Kidney capillary endothelial cell (primary cell): ENCODE measurements at places on chromosomes 1 and 21.

GRCh38 chr1:87885278-87886025 is 556.8 kb downstream of the LMO4 start:
- no peak for DNase-seq

GRCh38 chr1:151436985-151437384 is 22.3 kb downstream of the POGZ start:
- DNase-seq: no peak

- DNase-seq: no peak
These were observed 41.3 kb downstream of the RAB3B start for GRCh38 chr1:51949014-51949702.

GRCh38 chr1:209328196-209328595 is 255.3 kb upstream of the CAMK1G start:
- DNase-seq: no peak

- peak; percentile 40 for DNase-seq
These were observed 66.2 kb upstream of the IRF2BP2 start for GRCh38 chr1:234676103-234676594.

GRCh38 chr1:110696818-110697217 is 22.1 kb upstream of the KCNA3 start:
- no peak for DNase-seq

GRCh38 chr1:181508486-181509165 is 25.3 kb downstream of the CACNA1E start:
- DNase-seq: no peak

GRCh38 chr1:44810101-44810761 is 1.9 kb downstream of the BTBD19 start:
- no peak for DNase-seq

- no peak for DNase-seq
These were observed 197.7 kb upstream of the DUSP10 start for GRCh38 chr1:221939607-221940006.

DNA sequence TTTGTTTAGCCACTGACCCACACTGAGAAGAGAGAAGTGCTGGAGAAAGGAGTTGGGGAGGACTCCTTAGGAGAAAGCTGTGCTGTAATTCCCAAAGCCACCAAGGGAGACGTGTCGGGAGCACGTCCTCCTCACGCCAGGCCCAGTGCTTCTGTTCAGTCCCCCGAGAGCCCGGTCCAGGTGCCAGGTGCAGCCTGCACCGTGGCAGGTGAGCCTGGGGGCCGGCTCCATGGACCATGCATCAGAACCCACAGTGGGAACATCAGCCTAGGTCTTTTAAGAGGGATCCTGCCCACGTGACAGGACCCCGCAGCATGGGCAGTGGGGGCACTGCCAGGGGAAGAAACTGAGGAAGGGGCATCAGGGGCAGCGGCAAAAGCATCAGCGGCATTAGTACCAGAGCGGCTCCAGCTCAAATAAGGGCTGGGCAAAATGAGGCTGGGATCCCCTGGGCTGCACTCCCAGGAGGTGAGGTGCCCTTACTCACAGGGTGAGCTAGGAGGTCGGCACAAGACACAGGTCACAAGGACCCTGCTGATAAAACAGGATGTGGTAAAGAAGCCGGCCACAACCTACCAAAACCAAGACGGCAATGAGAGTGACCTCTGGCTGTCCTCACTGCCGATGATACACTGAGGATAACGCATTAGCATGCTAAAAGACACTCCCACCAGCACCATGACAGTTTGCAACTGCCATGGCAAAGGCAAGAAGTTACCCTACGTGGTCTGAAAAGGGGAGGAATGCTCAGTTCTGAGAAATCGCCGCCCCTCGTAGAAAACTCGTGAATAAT is 24.6 kb upstream of the PRDM15 start:
- DNase-seq: no peak

DNA sequence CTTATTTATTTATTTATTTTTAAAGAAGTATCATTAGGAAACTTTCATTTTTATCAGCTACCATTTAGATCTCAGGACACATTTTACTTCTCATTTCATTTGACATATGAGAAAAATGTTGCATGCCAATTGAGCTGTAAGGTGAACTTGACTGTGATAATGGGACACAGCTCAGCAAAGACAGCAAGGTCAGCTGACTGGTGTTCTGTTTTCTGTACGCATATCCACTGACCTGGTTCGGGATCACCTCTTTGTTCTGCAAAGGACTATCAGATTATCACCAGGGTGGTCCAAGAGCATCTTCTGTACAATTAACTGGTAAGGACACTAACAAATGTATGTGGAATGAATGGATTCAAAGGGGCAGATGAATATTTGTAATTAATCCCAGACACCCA is 51.9 kb downstream of the TEX35 start:
- no peak for DNase-seq

DNA sequence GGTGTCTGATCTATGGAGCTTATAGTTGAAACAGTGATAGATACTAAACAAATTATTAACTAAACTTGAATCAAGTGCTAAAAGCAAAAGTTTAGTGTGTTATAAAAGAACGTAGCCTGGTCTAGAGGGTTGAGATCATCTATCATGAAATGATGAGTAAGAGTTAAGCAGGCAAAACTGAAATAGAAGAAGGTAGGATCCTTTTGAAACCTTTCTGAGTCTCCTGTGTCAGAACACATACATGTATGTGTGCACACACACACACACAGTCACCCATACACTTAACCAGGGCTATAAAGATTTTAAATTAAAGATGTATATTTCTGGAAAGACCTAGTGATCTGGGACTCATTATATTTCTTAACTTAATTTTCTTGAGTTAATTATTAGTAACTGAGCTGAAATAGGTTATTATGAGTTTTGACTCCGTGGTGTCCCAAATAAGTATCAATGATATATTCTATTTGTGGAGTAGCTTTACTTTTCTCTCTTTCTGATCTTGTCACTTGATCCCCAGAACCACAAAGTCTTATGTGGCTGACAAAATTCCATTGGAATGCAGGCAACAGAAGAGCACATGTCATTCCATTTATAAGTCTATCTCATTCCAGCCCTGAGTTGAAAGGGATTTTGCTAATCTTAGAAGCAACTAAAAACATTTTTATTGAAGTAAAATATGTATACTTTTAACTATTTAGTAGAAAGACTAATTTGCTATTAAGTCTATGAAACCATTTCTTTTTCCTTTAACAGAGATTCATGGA is 70.7 kb downstream of the PRRX1 start:
- DNase-seq: no peak

DNA sequence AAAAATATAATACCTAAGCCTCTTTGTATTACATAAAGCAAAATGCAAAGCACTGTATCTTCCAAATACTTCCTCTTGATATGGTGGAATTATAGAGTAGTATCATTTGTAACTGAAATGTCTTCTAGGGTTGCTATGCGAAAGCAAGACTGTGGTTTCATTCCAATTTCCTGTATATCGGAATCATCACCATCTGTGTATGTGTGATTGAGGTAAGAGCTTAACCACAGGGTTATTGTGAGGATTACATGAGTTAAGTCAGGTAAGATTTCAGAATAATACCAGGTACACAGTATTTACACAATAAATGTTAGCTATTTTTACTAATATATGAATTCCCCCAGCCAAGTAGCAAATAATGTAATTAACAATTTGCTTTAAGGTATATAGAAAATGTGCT is 24.7 kb downstream of the CD53 start:
- DNase-seq: no peak

DNA sequence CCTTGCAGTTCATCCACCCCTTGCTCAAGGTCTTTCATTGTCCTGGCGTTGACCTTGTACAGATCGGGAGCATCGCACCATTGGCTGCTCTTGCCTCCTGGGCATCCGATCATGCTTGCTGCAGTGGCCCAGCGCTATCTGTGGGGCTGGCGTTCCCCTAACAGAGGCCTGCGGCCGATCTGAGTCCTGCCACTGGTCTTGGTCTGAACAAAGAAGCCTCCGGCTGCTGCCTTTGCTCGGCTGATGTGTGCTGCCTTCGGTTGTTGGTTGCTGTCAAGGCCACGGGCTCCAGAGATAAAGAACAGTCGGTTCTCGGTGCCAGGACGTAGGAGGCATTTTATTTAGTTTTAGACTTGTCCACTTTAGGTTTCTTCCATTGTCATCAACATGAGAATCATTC is 39.0 kb downstream of the PCNT start:
- DNase-seq: no peak

DNA sequence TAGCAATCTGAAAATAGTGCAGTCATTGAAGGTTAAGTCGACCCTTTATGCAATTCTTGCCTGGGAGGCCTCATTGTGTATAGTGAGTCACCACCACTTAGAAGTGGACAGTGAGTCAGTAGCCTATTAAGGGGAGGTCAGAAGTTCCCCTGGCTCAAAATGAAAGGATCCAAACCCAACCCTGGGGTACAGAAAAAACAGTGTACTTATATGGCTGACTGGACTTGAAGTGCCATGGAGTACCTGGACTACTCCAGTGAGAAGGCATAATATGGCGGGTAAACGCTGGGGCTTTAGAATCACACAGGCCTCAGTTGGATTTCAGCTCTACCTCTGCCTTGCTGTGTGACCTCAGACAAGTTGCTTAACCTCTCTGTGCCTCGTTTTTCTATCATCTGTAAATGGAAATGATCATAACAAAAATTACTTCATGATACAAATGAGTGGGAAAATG is 2.2 kb upstream of the BCL9 start:
- peak; percentile 85 for DNase-seq

DNA sequence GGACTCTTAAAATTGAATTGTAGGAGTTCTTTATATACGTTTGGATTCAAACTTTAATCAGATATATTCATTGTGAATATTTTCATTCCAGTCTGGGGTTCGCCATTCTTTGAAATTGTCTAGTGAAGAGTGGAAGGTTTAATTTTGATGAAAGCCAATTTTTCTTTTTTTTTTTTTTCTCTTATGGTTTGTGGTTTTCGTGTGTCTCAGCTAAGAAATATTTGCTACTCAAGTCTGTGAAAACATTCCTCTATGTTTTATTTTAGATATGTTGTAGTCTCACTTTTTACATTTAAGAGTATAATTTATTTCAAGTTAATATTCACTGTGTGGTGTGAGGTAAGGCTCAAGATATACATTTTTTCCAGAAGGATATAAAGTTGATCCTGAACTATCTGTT is 220.5 kb downstream of the KCNT2 start:
- no peak for DNase-seq

DNA sequence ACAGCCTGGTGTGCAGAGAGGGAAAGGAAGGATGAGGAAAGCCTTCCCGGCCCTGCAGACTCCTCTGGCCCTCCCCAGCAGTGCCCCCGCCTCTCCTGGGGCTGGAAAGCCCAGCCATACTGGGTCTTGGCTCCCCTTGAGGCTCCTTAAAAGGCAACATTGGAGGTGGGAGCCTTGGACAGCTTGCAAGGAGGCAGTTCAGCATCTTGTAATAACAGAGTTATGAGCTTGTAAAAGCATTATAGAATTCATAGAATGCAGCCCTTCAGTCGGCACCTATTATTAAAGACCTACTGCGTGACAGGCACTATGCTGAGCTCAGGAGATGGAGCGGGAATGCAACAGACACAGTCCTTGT is 4.2 kb downstream of the TINAGL1 start:
- DNase-seq: no peak

- peak; percentile 36 for DNase-seq
These were observed 755 bp downstream of the SCMH1 start for GRCh38 chr1:41241354-41241748.

DNA sequence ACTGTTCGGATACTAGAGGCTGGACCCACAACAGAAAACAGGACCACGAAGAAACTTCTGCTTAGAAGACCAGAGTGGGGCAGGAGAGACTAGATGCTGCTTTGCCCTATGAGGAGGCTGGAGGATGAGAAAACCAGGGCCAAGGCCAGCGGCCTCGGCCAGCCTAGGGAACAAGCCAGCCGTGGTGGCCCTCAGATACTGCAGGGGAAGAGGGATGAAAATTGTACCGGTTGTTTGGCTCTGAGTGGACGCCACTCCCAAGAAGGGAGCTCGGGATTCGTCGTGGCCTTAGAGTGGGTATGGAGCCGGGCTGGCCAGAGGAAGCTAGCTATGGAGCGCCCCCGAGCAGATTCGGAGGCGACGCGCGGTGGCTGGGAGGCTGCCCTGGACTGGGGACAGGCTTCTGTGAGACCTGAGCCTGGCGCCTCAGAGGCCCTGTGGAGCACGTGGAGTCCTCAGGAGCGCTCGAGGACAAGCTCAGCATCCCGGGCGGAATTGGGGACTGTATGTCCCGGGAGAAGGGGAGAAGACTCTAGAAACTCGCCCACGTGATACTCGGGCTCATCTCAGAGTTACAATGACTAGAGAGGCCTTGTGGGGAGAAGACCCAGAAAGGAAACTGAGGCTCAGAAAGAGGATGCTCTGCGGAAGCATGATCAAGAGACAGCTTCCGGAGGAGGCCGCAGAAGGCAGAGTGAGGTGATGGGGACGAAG is 2.8 kb downstream of the PRRX1 start:
- DNase-seq: no peak

GRCh38 chr1:51922040-51922439 is 43.5 kb upstream of the NRDC start:
- DNase-seq: no peak

GRCh38 chr1:18913065-18913835 is 10.9 kb upstream of the ALDH4A1 start:
- peak; percentile 92 for DNase-seq

GRCh38 chr1:16183765-16184556 is 28.1 kb upstream of the EPHA2 start:
- DNase-seq: no peak

GRCh38 chr1:221174330-221174993 is 295.2 kb downstream of the HLX start:
- DNase-seq: no peak

DNA sequence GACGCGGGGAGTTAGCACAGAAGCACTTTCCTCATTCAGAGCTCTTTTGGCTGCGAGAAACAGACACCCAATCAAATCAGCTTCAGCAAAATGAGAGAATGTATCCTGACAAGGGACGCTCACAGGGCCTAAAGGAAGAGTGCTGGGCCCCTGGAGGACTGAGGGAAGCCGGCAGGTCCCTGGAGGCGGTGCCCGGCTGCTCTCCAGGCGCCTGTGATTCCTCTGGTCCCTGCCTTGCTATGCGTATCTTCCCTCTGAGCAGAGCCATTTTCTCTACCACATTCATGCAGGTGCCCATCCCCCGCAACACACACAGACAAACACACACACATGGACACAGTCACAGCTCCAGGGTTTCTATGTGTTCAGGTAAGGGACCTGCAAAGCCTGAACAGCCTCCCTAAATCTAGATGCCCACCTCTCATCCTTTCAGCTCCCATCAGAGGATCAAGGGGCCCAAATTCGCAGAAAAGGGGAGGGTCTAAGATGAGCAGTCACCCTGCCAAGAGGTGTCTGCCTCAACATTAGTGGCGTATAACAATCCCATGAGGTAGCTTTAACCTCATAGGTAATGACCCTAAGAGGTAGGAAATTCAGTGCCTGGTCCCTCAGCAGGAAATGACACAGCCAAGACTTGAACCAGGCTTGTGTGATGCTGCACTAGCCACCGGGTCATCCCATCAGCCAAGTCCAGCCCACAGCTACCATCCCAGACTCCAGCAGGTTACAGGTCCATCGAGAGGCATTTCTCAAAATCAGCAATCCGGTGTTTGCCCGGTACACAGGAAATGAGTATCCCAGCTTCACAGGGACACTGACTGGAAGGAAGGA is 29.0 kb downstream of the PTAFR start:
- DNase-seq: no peak

GRCh38 chr1:43272576-43273571 is 3.1 kb downstream of the TMEM125 start:
- DNase-seq: no peak

- no peak for DNase-seq
These were observed 15.0 kb downstream of the PCSK9 start for GRCh38 chr1:55054396-55054795.

GRCh38 chr1:111990878-111991718 is 1.6 kb upstream of the KCND3 start:
- DNase-seq: peak; percentile 36
